ENCODE measurements at places on chromosomes 2 and 18.

DNA sequence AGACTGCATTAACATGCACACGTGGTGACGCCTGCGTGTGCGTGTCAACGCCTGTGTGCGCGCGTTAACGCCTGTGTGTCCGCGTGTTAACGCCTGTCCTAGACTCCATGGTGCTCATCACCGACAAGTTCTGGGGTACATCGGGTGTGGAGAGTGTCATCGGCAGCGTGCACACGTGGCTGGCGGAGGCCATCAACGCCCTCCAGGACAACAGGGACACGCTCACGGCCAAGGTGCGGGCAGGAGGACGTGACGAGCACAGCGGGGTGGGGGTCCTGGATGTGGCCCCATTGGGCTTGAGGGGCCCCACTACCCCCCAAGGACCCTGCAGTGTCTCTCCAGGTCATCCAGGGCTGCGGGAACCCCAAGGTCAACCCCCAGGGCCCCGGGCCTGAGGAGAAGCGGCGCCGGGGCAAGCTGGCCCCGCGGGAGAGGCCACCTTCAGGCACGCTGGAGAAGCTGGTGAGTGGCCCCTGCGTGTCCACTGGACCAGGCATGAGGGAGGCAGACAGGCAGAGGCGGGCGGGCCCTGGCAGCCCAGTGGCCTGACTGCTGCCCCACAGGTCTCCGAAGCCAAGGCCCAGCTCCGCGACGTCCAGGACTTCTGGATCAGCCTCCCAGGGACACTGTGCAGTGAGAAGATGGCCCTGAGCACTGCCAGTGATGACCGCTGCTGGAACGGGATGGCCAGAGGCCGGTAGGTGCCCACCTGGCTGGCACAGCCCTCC is 29.2 kb downstream of the GPC1 start:
- DNase-seq = no peak

DNA sequence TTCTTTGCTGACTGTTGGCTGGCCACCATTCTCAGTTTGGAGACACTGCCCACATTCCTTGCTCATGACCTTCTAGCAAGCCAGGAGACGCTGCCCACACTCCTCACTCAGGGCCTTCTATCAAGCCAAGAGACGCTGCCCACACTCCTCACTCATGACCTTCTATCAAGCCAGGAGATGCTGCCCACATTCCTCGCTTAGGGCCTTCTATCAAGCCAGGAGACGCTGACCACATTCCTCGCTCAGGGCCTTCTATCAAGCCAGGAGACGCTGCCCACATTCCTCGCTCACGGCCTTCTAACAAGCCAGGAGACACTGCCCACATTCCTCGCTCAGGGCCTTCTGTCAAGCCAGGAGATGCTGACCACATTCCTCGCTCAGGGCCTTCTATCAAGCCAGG is 131.3 kb upstream of the CBLN2 start:
- no peak for DNase-seq

DNA sequence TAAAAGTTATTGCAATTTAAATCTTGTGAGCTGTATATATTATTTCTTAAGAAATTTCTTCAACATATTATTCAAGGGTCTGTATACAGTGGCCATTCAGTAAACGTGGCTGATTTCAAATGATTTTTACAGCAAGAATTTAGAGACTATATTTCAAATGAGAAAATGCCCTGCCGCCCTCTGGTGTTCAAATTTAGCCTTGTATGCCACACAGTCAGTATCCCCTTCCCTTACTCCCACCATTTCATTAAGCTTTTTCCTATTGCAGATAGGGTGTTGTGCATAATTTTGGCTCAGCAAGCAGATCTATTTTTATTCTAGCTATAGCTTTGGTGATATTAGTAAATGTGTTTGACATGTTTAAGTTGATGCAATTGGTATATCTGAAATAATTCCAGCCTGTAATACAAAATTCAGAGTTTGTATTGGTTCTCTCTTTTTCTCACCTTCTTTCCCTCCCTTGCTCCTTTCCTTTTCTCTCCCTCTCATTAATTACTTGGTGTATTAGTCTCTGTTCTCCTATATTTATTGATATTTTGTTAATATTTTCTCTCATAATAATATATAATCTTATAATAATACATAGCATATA is 22.8 kb upstream of the SCN7A start:
- DNase-seq = no peak

- DNase-seq = no peak
Observed at GRCh38 chr2:203675086-203675485, 31.4 kb upstream of the CD28 start.

GRCh38 chr2:215879977-215880940 is 133.1 kb downstream of the MREG start:
- DNase-seq = no peak

GRCh38 chr18:40075616-40076015 is 1879.4 kb upstream of the PIK3C3 start:
- no peak for DNase-seq

DNA sequence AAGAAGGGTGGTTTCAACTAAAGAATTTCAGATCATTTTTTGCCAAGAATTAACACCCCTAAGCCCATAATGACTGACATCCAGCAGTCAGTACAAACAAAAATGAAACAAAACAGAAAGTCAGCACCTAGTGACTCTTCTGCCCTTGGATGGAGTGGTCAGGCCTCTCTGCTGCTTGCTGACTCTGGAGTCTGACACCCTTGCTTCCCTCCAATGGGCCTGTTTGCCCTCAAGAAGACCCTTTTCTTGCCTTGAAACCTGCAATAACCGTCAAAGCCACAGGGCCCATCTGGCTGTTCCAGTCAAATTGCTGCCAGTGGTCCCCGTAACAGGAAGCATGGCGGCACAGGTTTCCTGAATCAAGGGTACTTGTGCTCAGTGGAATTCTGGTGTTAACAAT is 27.2 kb upstream of the CYTIP start:
- no peak for DNase-seq

GRCh38 chr2:50535971-50536759 is 495.8 kb downstream of the NRXN1 start:
- DNase-seq = no peak

- peak; percentile 54 for DNase-seq
Observed at GRCh38 chr2:113138428-113139322, 11.3 kb downstream of the IL1RN start.

DNA sequence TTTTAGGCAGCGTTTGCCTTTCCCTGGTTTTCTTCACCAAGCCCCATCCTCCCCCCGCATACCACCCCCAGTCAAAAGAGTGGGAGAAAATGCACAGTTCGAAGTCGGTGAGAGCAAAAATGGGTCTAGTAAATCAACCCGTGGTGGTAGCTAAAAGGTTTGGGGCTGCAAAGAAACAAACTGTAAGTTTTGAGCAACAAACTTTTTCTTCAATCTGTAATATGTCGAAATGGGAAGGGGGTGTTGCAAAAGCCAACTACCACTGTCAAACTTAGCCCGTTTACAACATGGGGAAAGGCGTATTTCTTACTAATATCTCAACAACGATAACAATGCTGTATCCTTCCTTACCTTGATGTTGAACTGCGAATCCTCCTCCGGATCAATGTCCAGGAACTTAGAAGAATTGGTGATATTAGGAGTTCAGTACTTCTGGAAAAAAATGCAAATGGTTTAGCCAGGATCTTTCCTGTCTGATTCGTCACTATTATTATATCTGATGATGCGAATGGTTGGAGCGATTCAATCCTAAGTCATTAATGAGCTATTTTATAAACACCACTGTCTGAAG is 2.4 kb upstream of the SATB2 start:
- no peak for DNase-seq

- no peak for DNase-seq
Observed at GRCh38 chr2:205637320-205637602, 45.0 kb upstream of the NRP2 start.

DNA sequence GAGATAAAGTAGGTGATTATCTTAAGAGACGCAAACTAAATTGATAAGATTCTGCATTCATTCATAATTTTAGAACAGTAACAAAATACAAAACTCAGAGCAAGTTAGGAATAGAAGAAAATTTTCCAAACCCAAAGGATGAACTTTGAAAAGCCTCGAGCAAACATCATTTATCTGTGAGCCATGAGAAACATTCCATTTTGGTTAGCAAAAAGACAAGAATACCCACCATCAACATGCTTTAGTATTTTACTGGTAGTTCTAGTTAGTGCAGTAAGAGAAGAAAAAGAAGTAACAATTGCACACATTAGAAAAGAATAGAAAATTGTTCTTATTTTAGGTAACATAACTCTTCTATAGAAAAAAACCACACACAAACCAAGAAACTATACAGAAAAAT is 291.3 kb upstream of the TCF4 start:
- no peak for DNase-seq

DNA sequence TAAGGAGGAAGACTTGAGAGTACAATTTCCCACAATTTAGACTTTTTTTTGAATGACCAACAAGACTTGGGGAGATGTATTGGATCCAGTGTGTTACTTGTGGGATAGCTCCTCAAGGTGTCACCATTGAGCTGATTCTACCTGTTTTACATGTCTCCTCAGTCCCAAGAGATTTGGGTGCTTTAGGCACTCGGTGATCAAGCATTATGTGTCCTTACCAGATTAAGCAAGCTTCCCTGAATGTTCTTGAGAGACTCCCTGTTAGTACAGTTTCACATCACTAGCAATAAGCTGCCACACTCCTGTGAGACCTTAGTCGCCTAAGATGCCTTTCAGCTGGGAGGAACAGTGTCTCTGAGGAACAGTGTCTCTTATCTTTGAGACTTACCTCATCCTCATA is 384.3 kb upstream of the SYT4 start:
- no peak for DNase-seq

DNA sequence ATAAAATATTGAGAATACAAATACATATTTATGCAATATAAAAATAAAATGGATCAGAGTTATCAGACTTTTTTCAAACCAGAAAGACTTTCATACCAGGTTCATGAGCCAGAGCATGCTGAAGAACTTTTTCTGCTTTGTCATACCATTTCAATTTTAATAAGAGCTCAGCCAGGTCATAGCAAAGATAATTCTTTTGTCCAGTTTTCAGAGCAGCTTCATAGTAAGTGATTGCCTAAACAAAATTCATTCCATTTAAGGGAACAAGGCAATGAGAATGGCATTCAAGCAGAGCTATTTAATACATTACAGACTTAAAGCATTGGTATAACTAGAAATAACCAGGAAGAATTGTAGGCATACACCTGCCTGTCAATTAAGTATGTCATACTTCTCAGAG is 42.3 kb downstream of the TTC21B start:
- DNase-seq = no peak

DNA sequence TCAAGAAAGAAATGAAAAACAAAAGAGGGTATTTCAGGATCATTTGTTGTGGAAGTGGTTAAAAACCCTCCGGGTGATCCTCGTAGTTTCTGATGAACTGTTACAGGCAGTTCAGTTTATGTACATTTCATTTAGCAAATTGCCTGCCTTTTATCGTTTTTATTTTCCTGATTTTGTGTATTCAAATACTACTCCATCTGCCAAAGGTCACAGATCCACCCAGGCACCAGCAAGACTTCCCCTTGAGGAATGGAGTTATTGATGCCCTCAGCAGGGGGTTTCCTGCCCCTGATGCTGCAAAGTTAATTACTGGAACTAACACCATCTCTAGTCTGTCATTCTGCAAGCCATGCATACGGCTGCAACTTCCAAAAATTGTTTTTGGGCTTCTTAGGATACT is 641.9 kb downstream of the SLC4A3 start:
- DNase-seq = no peak

- no peak for DNase-seq
Observed at GRCh38 chr2:29123617-29124349, 8.6 kb downstream of the CLIP4 start.

- no peak for DNase-seq
Observed at GRCh38 chr2:101682311-101682710, 15.2 kb upstream of the MAP4K4 start.

DNA sequence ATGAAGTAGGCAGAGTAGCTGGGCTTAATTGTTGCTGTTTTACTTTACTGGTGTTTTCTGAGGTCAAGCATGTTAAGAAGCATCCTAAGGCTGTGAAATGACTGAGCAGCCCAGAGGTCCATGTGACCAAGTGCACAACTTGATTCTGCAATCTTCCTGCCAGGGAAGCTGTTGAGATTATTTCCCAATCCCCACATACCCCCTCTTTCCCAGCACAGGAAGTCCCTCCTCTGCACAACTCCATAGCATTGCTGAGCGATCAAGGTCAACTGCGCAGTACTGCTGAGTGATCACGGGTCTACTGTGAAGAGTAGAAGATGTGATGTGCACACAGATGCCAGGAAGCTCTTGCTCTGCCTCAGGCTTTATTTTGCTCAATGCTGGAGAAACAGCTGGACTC is 105.8 kb downstream of the GALNT14 start:
- DNase-seq = no peak

DNA sequence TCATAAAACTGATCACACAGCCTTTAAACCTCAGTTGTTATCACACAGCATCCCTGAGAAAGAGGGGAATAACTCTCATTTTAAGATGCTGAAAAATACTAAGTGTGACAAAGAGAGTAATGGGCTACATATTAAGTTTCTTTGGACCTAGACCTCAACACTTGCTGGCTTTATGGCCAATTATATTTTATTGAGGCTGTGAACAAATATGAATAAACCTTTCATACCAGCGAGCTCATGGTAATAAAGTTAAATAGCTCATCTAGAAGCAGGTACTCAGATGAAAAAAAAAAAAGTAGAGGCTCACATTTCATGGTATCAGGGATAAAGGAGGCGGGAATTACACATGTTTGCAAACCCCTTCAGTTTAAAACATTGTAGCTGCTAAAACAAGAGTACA is 75.7 kb downstream of the DOCK10 start:
- DNase-seq = no peak

- DNase-seq = no peak
Observed at GRCh38 chr2:201342923-201343322, 14.2 kb downstream of the FLACC1 start.

DNA sequence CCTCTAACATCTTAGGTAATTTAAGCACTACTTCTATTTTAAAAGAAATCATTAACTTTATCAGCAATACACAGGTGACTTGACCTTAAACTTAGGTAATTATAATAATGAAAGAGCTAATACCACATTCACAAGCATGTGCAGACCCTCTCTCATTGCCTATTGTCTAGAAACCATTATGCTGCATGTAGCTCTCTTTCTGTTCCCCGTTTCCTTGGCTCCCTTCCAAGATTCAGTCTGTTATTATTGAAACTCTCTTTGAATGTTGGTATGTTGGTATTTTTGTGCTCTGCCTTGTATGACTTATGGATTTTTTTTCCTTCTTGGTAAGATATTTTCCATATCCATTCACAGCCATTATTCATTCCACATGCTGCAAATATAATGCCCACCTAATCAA is 201.2 kb downstream of the CDCA7 start:
- DNase-seq = no peak

DNA sequence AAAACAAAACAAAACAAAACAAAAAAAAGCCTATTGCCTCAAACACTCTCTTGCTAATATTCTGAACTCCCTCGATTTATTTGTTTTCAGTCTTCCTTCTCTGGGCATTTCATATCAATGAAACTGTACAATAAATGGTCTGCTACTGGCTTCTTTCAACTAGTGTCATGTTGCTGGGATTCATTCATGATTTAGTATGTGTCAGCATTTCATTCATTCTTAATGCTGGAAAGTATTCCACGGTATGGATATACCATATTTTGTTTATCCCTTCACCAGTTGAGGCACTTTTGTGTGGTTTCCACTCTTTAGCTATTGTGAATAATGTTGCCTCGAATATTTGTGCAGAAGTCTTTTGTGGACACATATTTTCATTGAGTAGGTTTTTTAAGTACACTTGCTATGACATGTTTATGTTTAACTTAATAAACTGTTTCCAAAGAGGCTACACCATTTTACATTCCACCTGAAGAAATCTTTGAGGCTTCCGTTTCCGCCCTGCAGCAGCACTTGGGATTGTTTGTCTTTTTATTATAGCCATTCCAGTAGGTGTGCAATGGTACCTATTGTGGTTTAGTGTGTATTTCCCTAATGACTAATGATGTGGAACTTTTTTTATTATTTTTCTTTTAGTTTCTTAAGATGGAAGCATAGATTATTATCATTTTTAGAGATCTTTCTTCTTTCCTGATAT is 543.6 kb upstream of the SOX11 start:
- DNase-seq = no peak
